Aortic smooth muscle cell (primary cell): ENCODE measurements at places on chromosomes 6 and 20. TPM values are rescaled to one million over a fixed set of nuclear protein-coding genes. Genes with fewer than 3 reads are reported as not detected.

BTNL2 gene
- not detected in 2 replicates for total RNA-seq

ISM1 gene
- 0.06 and 0.66 TPM in 2 replicates for total RNA-seq

AVP gene
- not detected in 2 replicates for total RNA-seq

CABLES2 gene
- total RNA-seq: 0.66 and 0.68 TPM in 2 replicates

UNC5CL gene
- total RNA-seq: under 0.01 TPM in 1 of 2 replicates, not detected in the other

STMN3 gene
- 13.7 and 22.9 TPM in 2 replicates for total RNA-seq

KIF16B gene
- total RNA-seq: 18.0 and 18.8 TPM in 2 replicates

MYLK4 gene
- 0.53 and 0.87 TPM in 2 replicates for total RNA-seq

NHSL1 gene
- 4.3 and 4.6 TPM in 2 replicates for total RNA-seq

CLVS2 gene
- total RNA-seq: not detected in 2 replicates

NKAIN4 gene
- not detected in 2 replicates for total RNA-seq

COL21A1 gene
- 9.5 and 28.5 TPM in 2 replicates for total RNA-seq

NOX3 gene
- total RNA-seq: not detected in 2 replicates

RAB23 gene
- total RNA-seq: 32.0 and 40.3 TPM in 2 replicates

CRISP2 gene
- not detected in 2 replicates for total RNA-seq

CTCFL gene
- not detected in 2 replicates for total RNA-seq

GGT7 gene
- 8.9 and 9.0 TPM in 2 replicates for total RNA-seq

KCNK15 gene
- total RNA-seq: 0.26 and 0.37 TPM in 2 replicates

KCNK17 gene
- not detected in 2 replicates for total RNA-seq

OR12D2 gene
- total RNA-seq: not detected in 2 replicates

EPHA7 gene
- total RNA-seq: under 0.01 TPM in 1 of 2 replicates, not detected in the other

LAMA2 gene
- 109 and 138 TPM in 2 replicates for total RNA-seq

BCLAF1 gene
- total RNA-seq: 130 and 159 TPM in 2 replicates

GNAS-AS1 gene
- total RNA-seq: 0.56 and 1.2 TPM in 2 replicates

CRISP3 gene
- total RNA-seq: not detected in 2 replicates

RFX6 gene
- total RNA-seq: not detected in 2 replicates

RNF217 gene
- total RNA-seq: 16.6 and 44.2 TPM in 2 replicates

IL17F gene
- not detected in 2 replicates for total RNA-seq

SLC17A1 gene
- not detected in 2 replicates for total RNA-seq

DACT2 gene
- total RNA-seq: 0.13 TPM in 1 of 2 replicates, not detected in the other

CENPB gene
- 116 and 144 TPM in 2 replicates for total RNA-seq

CCDC170 gene
- 0.31 and 2.0 TPM in 2 replicates for total RNA-seq

FAXC gene
- total RNA-seq: under 0.01 and 0.25 TPM in 2 replicates

GSTA3 gene
- 0.19 TPM in 1 of 2 replicates, not detected in the other for total RNA-seq

MYO6 gene
- 23.4 and 33.1 TPM in 2 replicates for total RNA-seq

MOG gene
- total RNA-seq: not detected in 2 replicates

TBX18 gene
- 31.6 and 34.4 TPM in 2 replicates for total RNA-seq

HRH3 gene
- total RNA-seq: not detected in 2 replicates

HLA-DMB gene
- 0.13 TPM in 1 of 2 replicates, not detected in the other for total RNA-seq

VAPB gene
- 13.5 and 22.5 TPM in 2 replicates for total RNA-seq

TRAPPC3L gene
- total RNA-seq: 0.12 and 0.13 TPM in 2 replicates

SLPI gene
- total RNA-seq: 0.66 TPM in 1 of 2 replicates, not detected in the other

MATN4 gene
- not detected in 2 replicates for total RNA-seq

ADGRB3 gene
- total RNA-seq: 1.4 and 2.9 TPM in 2 replicates

DOK5 gene
- 44.0 and 99.6 TPM in 2 replicates for total RNA-seq

IMPG1 gene
- total RNA-seq: not detected in 2 replicates

MROH8 gene
- total RNA-seq: 1.6 and 2.0 TPM in 2 replicates

PAX1 gene
- not detected in 2 replicates for total RNA-seq

POM121L2 gene
- total RNA-seq: not detected in 2 replicates

TTI1 gene
- 15.1 and 15.6 TPM in 2 replicates for total RNA-seq

DDAH2 gene
- 112 and 142 TPM in 2 replicates for total RNA-seq
